ENCODE measurements at places on chromosomes 4 and X.

DNA sequence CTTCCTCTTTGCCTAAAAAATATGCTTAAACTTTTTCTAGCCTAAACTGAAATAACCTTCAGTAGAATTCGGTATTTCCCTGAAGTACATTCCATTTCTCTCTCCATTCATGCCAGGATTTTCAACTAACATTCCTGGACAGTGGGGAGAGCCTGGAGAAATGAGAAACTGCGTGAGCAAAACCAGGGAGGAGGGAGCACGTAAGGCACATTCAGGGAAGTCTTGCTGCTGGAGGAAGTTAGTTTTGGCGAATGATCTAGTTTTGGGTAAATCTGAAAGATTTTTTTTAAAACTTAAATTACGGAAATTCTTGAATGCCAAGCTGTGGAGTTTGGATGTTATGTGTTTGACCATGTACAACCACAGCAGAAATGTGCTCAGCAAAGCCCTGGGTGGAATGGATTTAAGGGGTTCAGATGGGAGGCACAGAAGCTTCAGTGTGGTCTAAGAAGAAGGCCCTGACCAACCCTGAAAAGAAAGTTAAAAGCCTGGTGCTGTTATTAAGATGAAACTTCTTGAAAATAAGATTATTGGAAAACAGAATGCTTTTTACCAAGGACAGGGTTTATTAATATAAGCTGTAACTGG is 347.8 kb downstream of the ANK2 start:
- no peak for DNase-seq

GRCh38 chr4:121712001-121712651 is 15.3 kb upstream of the ANXA5 start:
- no peak for DNase-seq

- DNase-seq = no peak
Measured at GRCh38 chr4:15233264-15233597, 194.6 kb upstream of the C1QTNF7 start.

DNA sequence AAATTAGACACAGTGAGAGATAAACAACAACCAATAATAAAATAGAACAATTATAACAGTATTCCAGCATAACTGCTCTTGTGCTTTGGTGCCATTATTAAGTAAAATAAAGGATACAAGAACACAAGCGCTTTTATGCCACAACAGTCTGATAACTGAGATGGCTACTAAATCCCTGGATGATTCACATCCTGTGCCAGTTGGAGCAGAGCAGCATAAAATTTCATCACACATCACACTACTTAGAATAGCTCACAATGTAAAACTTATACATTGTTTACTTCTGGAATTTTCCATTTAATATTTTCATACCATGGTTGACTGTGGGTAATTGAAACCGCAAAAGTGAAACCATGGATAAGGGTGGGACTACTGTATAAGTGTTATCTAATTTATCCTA is 399.9 kb upstream of the CNKSR2 start:
- no peak for DNase-seq

DNA sequence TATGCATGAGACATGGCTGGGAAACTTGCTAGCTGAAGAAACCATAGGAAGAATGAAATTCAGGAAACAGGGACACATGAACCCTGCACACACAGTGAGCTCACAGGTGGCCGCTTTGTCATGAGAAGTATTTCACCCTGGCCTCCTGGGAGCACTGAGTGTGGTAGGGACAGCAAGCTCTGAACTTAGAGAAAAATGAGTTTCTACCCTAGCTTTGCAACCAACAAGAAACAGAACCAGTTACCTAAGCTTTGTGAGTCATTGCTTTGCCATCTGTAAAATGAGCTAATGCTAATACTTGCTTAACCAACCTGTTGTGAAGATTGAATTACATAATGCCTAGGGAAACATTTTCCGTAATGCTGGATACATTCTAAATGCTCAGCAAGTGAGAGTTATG is 206.6 kb upstream of the HS3ST1 start:
- DNase-seq = no peak

Measured in left renal pelvis (tissue), 4 donors.